ENCODE measurements at places on chromosomes 16 and 17. TPM values are rescaled to one million over a fixed set of nuclear protein-coding genes. Genes with fewer than 3 reads are reported as not detected.

ALOXE3 gene
- total RNA-seq: not detected

RCVRN gene
- total RNA-seq: not detected

TMC6 gene
- 6.9 TPM for total RNA-seq

RNU2-1 gene
- not detected for total RNA-seq

FNDC8 gene
- not detected for total RNA-seq

TBX6 gene
- total RNA-seq: 0.39 TPM

CES4A gene
- 1.8 TPM for total RNA-seq

ABCC11 gene
- total RNA-seq: not detected

TXNDC17 gene
- total RNA-seq: 214 TPM

CA5A gene
- total RNA-seq: not detected

All from neural progenitor cell (in vitro differentiated cells).